ENCODE measurements at places on chromosomes 13 and 19.

DNA sequence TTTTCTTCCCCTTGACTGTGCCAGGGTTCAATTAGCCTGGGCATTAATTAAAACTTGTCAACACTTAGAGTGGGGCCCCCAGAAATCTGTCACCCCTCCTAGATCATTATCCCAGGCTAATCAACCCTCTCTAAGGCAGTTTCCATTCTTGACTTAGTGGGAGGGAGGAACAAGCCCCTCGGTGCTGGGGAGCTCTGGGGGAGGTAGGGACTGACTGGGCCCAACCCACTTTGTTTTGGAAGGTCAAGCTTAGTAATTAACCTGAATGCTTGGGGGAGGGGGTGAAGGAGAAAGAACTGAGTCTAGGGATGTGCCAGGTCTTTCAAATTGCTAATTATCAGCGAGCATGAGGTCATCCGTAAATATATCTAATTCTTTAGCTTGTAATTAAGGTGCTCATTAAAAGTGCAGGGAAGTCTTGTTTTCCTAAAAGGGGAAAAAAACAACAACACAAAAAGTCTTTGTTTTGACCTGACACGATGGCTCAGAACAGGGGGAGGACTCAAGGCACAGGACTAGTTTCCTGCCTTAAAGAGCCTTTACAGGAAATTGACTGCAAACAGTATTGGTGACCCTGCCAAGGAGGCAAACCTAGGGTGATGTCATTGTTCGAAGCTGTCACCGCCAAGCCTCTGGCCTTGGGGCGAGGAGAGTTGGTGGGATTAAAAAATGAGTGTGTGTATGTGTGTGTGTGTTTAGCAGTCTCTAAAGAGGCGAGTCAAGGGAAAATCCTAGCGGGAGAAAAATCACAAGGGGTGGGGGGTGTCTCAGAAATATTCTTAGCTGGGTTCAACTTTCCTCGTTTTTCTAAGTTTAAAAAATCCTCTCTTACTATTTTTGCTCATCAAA, 19.4 kb downstream of the ACTN4 start:
- DNase-seq, result no peak

DNA sequence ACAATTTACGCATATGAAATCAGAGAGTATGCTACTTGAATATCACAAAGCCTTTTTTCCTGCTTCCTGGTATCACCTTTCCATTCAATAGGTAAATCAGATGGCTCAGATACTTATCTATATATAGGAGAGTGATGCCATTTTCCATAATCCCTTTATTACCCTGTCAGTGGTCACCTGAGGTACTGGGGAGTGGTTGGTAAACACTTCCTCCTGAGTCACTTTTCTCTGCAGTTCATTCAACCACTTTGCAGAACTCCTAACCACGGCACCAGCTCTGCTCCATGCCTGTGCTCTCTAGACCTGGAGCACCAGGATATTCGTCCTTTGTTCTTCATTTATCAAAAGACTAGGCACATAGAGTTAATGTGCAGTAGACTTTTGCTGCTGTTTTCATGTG, 748.5 kb upstream of the KLHL1 start:
- DNase-seq, result no peak

- DNase-seq, result no peak
Observed at GRCh38 chr13:33182729-33183128, 102.8 kb downstream of the STARD13 start.

DNA sequence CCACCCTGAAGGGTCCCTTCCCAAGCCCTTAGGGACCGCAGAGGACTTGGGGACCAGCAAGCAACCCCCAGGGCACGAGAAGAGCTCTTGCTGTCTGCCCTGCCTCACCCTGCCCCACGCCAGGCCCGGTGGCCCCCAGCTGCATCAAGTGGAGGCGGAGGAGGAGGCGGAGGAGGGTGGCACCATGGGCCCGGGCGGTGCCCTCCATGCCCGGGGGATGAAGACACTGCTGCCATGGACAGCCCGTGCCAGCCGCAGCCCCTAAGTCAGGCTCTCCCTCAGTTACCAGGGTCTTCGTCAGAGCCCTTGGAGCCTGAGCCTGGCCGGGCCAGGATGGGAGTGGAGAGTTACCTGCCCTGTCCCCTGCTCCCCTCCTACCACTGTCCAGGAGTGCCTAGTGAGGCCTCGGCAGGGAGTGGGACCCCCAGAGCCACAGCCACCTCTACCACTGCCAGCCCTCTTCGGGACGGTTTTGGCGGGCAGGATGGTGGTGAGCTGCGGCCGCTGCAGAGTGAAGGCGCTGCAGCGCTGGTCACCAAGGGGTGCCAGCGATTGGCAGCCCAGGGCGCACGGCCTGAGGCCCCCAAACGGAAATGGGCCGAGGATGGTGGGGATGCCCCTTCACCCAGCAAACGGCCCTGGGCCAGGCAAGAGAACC, 1.5 kb downstream of the EGLN2 start:
- no peak for DNase-seq

GRCh38 chr13:80508031-80508430, 167.1 kb upstream of the SPRY2 start:
- no peak for DNase-seq

DNA sequence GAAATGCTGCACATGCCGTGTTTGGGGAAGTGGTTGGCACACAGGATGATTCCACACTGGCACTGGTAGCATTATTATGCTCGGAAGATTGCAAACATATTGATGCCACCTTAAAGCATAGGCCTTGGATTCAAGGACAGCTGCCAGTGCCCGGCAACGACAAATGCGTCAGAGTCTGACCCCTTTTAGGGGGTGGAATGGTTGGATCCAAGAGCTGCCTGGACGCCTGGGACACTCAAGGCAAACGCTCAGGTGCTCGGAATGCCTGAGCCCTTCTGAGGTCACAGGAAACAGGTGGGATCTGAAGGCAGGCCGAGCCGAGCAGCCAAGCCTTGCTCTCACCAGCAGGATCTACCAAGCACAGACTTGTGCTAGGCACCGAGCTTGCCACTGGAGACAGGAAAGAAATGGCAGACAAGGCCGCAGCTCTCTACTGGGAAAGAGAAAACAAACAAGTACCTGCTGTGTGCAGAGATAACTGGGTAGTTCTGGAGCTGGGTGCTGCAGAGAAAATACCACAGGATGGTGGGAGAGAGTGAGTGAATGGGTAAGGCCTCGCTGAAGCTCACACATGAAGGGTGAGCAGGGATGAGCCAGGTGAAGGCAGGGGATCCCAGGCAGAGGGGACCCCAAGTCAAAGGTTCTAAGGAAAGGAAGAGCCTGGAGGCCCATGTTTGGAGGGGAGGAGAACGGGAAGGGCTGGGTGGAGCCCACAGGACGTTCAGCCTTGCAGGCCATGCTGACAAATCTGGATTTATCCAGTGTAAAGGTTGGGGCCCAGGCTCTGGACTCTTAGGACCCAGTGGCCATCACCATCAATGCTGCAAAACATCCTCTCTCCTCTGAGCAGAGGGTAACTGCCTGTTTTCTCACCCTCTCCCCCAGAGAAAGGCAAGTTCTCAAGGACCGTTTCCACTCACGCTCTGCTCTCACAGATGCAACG, 9.2 kb downstream of the RANBP3 start:
- DNase-seq, result no peak

DNA sequence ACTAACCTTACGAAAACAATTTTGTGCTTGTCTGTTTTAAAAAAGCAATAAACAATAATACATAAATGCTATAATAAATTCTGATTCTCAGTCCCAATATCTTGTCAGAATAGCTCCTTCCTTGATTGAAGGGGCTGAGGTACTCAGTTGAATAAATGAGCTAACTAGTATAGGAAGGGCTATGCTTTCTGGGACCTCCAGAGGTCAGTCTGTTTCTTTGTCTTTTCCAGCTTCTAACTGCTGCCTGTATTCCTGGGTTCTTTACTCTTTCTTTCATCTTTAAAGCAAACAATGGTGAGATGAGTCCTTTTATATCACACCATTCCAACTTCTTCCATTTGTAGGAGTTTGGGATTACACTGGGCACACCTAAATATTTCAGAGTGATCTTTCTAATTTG, 1297.0 kb upstream of the ATXN8OS start:
- DNase-seq, result no peak

DNA sequence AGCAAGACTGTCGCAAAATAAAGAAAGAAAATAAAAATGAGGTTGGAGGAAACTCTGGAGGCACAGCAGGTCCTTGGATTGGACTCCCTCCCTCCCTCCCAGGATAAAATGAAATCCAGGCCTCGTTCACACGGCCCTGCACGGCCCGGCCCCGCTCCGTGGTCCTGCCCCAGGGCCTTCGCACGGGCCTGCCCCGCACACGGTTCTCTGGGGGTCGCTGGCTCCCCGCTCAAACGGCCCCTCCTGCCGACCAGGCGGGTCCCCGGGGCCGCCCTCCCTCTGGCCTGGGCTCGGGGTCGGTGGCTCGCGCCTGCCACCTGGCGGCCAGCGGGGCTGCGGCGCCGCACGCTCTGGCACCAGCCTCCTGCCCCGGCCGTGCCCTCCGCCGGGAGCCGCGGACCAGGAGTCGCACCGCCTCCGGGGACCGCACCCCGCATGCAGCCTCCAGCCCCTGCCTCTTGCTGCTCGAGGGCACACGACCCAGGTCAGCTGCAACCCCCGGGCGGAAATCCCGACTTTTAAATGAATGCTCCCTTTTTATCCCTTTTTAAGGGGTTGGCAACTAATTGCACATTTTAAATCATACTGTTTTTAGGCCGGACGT, 1.5 kb upstream of the WDR18 start:
- DNase-seq, result peak; percentile 55

- no peak for DNase-seq
Observed at GRCh38 chr13:41648314-41648935, 191.1 kb downstream of the RGCC start.

DNA sequence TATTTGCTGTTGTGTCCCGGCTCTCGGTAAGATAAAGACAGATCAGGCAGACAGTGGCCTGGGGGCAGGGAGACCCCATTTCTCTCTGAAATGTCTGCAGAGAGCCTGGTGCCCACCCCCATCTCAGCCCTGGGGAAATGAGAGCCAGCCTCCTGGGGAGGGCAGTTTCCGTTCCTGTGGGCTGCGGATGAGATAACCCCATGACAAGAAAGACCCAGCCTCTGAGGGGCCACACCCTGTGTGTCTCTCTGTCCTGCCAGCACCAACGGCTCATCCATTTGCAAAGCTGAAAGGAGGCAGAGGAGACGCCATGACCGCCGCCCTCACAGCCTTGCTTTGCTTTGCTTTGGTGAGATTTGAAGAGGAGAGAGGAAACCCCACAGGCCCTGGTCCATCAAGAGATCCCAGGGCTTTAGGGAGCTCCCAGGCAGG, 28.1 kb upstream of the KIR3DL3 start:
- DNase-seq, result no peak

DNA sequence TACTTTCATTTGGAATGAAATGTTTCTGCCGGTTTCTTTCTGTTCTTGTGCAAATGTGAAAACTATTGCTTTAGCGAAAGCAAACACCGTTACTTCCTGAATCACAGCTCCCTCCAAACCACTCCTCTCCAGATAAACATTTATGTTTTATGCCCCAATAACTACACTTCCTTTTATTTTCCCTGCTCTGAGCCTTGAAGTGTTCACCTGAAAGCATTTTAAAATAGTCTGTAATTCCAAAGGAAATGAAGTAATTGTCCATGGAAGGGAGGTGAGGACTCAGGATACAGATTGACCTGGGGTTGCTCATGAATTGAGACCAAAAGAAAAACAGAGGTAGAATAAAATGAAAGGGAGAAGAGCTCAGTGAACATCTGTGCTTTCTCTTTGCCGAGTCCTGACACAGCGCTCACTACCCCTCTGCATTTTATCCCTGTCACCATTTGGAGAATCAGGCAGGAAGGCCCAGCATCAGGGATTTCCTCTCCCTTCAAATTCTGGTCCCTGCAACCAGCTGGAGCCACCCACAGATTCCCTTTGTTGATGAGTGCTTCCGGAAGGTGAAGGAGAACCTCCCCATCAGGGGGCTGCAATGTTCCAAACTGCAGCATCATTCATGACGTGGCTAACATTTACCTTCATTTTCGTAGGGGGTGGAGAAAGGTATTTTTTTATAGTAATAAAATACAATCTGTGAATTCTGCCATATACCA, 171.9 kb downstream of the ITGBL1 start:
- no peak for DNase-seq

DNA sequence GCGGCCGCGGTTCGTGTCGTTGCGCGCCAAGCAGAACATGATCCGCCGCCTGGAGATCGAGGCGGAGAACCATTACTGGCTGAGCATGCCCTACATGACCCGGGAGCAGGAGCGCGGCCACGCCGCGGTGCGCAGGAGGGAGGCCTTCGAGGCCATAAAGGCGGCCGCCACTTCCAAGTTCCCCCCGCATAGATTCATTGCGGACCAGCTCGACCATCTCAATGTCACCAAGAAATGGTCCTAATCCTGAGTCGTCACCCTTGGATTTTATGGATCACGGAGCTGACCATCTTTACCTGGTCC, 475 bp downstream of the MRPL57 start:
- DNase-seq, result no peak

GRCh38 chr19:3968556-3969434, 2.1 kb downstream of the DAPK3 start:
- DNase-seq, result no peak

GRCh38 chr13:50124536-50125303, 109.5 kb downstream of the KCNRG start:
- DNase-seq, result peak; percentile 94

GRCh38 chr19:36115453-36116343, at the start of gene TBCB:
TBCB (plus strand) TSS chr19:36115468; CDS start chr19:36115561, 93 bp downstream.
- DNase-seq, result peak; percentile 88

- DNase-seq, result no peak
Observed at GRCh38 chr13:97425590-97425989, 8.4 kb upstream of the RAP2A start.

GRCh38 chr13:27495551-27495950, 45.2 kb upstream of the MTIF3 start:
- no peak for DNase-seq

- DNase-seq, result no peak
Observed at GRCh38 chr19:54002495-54003315, 11.3 kb downstream of the CACNG6 start.

GRCh38 chr19:9741476-9742171, 26.9 kb downstream of the ZNF846 start:
- no peak for DNase-seq

GRCh38 chr13:93147946-93148345, 78.7 kb upstream of the GPC6 start:
- no peak for DNase-seq

DNA sequence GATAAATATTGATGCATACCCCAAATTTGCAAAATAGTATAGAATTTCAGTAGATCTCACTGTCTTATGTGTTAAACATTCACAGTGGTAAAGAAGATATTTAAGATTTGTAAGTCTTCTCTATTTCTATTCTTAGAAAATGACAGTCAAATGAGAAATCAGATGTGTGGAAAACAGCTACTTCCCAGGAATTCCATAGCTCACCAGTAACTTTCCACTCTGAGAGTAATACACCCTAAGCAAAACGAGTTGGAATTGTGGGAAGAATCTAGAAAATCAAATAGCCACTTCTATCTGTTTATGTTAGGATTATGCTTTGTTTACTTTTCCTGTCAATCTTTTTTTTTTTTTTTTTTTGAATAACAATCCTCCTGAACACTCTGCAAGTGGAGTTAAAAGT, 69.1 kb downstream of the FLT1 start:
- DNase-seq, result no peak

DNA sequence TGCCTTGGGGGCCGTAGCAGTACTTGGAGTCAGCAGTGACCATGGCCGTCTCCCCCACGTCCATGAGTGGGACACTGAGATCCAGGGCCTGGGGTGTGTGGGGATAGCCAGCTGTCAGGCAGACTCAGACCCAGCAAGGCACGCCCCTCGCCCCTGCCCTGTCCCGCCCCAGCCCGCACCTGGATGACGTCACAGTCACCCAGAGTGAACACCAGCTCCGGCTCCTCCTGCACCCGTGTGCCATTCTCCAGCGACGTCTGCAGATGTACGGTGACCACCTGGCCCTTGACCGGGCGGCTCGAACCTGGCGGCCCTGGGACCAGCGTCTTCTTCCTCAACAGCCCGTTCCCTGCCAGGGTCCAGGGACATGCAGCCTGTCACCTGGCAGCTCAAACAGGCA, 4.0 kb downstream of the FKBP8 start:
- no peak for DNase-seq
